ENCODE measurements at places on chromosomes 13 and 19. TPM values are rescaled to one million over a fixed set of nuclear protein-coding genes. Genes with fewer than 3 reads are reported as not detected.
A peak's percentile ranks its signal among the peaks of the same experiment; 100 is the strongest.

CGB8 gene
- not detected for total RNA-seq

CGB7 gene
- 0.52 TPM for total RNA-seq

STK11 gene
- total RNA-seq, result 35.0 TPM

CBARP gene
- 2.0 TPM for total RNA-seq

S1PR2 gene
- total RNA-seq, result 2.5 TPM

PLD3 gene
- total RNA-seq, result 55.4 TPM

CNFN gene
- 1,078 TPM for total RNA-seq

CRX gene
- total RNA-seq, result not detected

FGF9 gene
- total RNA-seq, result 0.04 TPM

YJEFN3 gene
- total RNA-seq, result 1.00 TPM

PRSS57 gene
- not detected for total RNA-seq

DMPK gene
- 15.5 TPM for total RNA-seq

NLRP12 gene
- 0.12 TPM for total RNA-seq

MADCAM1 gene
- total RNA-seq, result 0.36 TPM

MLNR gene
- not detected for total RNA-seq

SULT2B1 gene
- total RNA-seq, result 245 TPM

IFNL1 gene
- total RNA-seq, result not detected

CLDN10 gene
- total RNA-seq, result 0.76 TPM

MAG gene
- total RNA-seq, result not detected

PTGIR gene
- 0.12 TPM for total RNA-seq

DNA sequence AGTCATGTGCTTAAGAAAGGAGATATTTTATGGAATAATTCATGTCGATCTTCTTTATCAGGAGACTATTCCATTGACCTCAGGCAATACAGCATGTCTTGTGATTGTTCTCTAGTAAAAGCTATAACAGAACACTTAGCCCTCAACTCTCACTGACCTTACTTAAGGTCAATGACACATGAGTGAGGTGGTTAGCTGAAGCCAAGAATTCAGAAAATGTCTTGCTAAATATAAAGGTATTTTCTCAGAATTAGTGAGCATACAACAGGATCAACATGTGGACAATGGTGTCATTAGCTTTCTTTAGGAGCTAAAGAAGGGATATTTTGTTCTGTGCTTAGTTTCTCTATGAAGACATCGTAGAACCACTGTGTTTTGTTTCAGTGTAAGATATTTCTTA is 1730.4 kb upstream of the SLC10A2 start:
- ATAC-seq, result no peak

- ATAC-seq, result no peak
Measured at GRCh38 chr13:110610955-110611595, 4.3 kb upstream of the NAXD start.

- ATAC-seq, result no peak
Measured at GRCh38 chr13:113625965-113626721, 31.9 kb downstream of the ATP4B start.

GRCh38 chr13:53466576-53466975 is 438.0 kb downstream of the OLFM4 start:
- no peak for ATAC-seq

GRCh38 chr19:10566658-10567410 is 1.0 kb upstream of the KRI1 start:
- ATAC-seq, result no peak

DNA sequence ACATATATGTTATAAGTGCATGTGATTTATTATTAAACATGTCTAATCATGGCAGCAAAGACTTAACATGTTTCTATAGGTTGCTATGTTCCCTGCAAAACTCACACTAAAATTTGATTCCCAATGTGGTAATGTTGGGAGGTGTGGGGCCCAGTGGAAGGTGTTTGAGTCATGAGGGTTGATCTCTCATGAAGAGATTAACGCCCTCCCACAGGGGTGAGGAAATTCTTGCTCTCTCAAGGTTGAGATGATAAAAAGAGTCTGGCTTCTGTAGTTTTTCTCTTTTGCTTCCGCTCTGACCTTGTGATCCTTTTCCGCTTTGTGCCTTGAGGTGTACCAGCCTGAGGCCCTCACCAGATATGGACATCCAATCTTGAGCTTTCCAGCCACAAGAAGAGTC is 737.5 kb upstream of the SLITRK5 start:
- no peak for ATAC-seq

- peak; percentile 67 for ATAC-seq
Measured at GRCh38 chr19:41801792-41802211, 5.4 kb downstream of the CEACAM3 start.

DNA sequence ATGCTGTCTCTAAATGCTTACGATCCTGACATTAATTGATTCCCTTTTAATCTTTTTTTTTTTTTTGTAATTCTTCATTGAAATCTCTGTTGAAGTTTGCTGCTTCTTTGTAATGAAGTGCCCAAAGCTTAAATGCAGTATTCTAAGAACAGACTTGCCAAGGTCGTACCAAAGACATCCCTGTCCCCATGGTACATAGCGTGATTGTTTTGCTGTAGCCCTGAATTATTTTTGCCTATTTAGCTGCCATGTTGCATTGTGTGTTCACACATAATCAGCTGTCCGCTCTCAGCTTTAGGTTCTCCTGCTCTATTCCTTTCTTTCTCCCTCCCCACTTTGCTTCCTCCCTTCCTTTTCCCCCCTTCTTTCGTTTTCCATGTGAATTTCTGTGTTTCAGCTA is 21.1 kb downstream of the FGF9 start:
- no peak for ATAC-seq

DNA sequence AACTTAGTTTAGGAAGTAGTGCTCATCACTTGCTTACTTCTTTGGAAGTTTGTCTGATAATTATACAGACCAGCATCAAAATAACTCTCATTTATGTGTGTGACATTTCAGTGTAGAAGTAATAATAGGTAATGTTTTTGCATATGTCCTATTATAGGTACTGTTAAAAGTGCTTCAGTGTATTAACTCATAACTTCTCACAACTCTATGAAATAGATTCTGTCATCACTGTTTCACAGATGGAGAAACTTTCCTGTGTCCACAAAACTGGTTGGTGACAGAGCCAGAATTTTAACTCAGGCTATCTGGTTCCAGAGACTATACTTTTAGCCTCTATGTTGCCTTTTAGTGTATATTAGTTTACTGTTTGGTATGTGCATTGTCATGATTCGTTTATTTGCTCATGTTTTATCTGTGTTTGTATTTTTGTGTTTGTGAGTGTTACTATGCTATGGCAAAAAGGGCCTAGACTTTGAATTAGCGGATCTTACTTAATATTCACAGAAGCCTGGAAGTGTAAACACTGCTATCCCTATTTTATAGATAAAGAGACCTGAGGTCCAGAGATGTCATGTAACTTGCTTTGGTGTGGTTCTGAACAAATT is 12.7 kb downstream of the LPAR6 start:
- peak; percentile 18 for ATAC-seq

DNA sequence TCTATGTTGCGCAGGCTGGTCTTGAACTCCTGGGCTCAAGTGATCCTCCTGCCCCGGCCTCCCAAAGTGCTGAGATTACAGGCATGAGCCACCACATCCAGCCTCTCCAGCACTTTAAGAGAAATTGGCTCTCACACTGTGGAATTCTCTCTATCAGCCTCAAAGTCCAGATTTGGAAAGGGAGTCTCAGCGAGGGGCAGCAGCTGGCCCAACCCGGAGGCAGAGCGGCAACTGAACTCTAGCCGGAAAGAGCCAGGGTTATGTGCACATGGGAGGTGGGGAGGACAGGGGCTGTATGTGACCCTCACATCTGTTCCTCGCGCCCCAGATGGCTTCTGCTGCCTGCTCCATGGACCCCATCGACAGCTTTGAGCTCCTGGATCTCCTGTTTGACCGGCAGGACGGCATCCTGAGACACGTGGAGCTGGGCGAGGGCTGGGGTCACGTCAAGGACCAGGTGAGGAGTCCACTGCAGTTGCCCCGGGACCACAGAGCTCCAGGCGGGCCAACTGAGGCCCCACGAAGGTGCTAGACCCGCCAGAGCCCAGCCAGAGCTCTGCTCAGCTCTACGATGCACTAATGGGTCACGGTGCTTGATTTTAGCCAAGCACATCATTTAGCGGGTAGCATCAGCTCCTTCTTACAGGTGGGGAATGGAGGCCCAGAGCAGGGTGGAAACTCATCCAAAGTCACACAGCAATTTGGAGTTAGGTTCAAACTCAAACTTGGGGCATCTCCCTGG is 1.3 kb downstream of the CREB3L3 start:
- no peak for ATAC-seq

GRCh38 chr19:49543032-49543431 is 15.2 kb downstream of the RCN3 start:
- ATAC-seq, result peak; percentile 26

DNA sequence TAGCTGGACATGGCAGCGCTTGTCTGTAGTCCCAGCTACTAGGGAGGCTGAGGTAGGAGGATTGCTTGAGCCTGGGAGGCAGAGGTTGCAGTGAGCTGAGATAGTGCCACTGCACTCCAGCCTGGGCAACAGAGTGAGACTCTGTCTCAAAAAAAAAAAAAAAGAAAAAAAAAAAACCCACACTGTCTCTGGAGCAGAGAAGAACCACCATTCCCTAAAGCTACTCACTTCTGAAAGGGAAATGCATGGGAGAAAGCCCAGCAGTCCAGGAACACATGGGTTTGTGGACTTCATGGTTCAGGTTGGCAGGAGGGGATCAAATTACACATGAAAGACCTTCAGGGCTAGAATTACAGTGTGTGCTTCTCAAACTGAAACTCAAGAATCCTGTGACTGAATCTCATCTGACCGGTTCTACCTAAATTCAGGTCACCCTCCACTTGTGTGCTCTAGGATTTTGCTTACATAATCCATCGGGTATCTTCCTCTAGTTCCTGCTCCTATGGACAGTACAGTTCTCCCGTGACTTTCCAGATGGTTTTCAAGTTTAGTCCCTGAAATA is 30.2 kb upstream of the CPB2 start:
- peak; percentile 91 for ATAC-seq

- ATAC-seq, result no peak
Measured at GRCh38 chr13:59873309-59873708, 290.4 kb downstream of the DIAPH3 start.

GRCh38 chr13:24301434-24301833 is 7.9 kb upstream of the C1QTNF9 start:
- ATAC-seq, result no peak

GRCh38 chr19:33612928-33613619 is 8.7 kb upstream of the CHST8 start:
- ATAC-seq, result no peak

DNA sequence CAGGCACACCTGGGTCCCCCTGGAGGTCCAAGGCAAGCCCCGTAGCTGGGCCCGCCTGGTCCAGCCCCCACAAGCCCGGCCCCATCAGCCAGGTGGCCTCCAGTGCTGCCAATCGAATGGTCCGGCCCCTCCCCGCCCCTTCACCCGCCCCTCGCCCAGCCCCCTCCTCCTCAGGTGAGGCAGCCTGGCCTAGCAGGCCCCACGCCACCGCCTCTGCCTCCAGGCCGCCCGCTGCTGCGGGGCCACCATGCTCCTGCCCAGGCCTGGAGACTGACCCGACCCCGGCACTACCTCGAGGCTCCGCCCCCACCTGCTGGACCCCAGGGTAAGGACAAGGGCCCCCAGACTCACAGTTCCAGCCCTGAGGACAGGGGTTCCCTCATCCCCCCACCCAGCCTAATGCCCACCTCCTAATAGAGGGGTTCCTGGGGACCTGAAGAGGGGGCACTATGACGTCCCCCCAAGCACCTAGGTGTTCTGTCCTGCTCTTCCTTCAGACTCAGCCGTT is at the start of gene HPN:
TSS of gene HPN (plus strand) at position 174 of the 508 bp plus-strand sequence. CDS start 786 bp downstream, outside the sequence.
- ATAC-seq, result no peak

DNA sequence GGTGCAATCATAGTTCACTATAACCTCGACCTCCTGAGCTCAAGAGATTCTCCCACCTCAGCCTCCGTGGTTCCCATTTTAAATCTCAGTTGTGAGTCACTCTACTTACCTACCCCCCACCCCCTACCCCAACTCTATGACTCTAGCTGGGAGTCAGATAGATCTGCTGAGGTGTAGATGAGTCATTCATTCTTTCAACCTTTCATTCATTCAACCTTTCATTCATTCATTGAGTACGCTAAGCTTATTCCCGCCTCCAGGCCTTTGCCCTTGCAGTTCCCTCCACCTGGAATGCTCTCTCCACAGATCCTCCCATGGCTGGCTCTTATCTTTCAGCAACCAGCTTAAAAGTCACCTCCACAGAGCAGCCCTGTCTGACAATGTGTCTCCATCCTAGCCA is 1.1 kb upstream of the MAST1 start:
- no peak for ATAC-seq

Data from esophagus mucosa (tissue), 1 donor.